NCI-H446 (cell line): ENCODE measurements at places on chromosomes 12 and 14.

GRCh38 chr12:113316155-113316554, 18.8 kb downstream of the SLC8B1 start:
- no peak for DNase-seq

- no peak for DNase-seq
Measured at GRCh38 chr12:15899282-15899870, 11.8 kb upstream of the DERA start.

DNA sequence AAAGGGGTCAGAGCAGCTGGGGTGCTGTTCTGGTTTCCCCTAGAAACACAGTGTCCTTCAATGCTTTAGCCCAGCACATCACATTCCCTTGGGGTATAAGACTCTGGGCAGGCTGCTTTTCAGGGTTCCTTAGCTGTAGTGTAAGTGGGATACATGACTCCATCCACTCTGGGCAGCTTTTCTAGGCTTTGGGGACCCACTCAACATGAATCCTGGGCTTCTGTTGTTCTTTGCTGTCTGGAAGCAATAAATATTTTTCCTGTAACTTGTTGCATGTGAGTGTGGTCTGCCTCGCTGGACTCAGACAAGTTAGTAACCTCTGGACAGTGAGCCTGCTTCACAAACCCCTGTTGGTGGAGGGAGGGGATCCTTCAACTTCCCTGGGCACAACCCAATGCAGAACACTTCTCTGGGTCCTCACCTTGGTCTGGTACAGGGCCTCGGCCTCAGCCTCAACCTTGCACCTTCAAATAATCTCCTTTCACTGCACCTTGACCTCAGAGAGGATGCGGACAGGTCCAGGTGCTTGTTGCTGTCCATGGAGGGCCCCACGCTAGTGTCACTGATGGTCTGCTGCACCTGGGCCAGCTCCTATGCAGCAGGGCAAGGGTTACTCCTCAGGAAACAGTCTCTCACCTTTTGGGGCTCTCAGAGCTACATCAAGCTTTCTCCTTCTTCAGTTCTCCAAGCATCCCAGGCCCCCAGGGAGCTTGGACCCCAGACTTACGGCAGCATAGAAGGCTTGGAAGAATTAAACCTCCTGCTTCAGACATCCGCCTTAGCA, 13.5 kb upstream of the KRT73 start:
- DNase-seq, result no peak

GRCh38 chr14:104601786-104602185, 2.8 kb downstream of the TMEM179 start:
- DNase-seq, result peak; percentile 82

- no peak for DNase-seq
Measured at GRCh38 chr12:95184121-95184520, 33.1 kb downstream of the FGD6 start.

GRCh38 chr14:83133981-83134645, 1600.5 kb upstream of the SEL1L start:
- DNase-seq, result no peak

- no peak for DNase-seq
Measured at GRCh38 chr12:120887253-120888043, 16.7 kb downstream of the SPPL3 start.

DNA sequence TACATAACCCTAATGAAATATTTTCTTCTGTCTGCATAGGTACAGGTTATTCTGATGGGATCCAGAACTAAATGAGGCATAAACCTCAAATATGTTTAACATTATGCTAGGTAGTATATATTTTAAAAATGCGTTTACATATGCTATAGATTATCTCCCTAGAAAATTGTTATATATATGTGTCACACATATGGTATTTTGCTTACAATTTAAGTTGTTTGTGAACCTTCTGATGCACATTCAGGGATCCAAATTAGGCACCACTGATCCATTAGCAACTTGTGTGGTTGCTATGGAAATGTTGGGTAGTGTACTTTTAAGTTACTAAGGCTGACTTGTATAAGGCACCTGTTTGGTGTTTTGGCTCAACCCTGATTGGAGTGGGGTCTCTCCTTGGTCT, 456.7 kb downstream of the AEBP2 start:
- no peak for DNase-seq

DNA sequence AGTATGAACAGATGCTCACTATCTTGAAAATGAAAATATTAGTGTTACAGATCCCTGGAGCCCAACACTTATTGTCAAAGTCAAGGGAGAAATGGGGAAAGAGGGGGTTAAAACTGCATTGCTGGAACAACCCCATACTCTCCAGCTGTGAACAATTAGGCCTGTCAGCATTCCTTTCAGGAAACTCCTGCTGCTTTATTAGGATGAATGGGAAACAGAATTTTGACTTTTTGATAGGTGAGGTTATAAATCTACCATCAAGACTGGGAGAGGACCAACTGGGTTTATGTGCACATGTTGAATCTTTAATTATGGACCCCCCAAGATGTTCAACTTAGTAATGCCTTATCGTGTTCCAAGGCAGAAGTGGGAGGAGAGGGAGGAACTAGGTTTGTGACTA, 85.0 kb downstream of the TMTC1 start:
- DNase-seq, result no peak

DNA sequence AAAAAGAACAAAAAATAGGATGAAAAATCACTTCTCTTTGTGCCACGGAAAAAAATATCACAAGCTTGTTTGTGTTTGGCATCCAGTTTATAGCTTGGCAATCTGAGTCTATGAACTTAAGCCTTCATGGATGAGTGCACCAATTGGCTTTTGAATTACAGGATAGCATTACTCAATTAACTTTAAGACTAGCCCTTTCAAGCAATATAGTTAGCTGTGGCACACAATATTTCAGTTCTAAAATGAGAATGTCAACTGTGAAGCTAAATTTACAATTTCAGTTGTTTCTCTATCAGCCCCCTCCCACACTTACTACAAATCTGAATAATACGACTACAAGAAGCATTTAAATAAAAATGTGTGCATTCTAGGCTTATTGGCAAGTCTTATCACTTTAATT, 8.3 kb downstream of the RERG start:
- peak; percentile 64 for DNase-seq
